ENCODE measurements at places on chromosomes 11 and 22. TPM values are rescaled to one million over a fixed set of nuclear protein-coding genes. Genes with fewer than 3 reads are reported as not detected.

- no peak for DNase-seq
- no peaks in the 10 kb centered on the region for H3K27me3 ChIP-seq
- no peaks in the 10 kb centered on the region for H3K36me3 ChIP-seq
- H3K4me3 ChIP-seq: no peak overlapping the region
- no peaks in the 10 kb centered on the region for H3K4me1 ChIP-seq
These were observed 5.3 kb downstream of the UBQLN3 start for GRCh38 chr11:5504403-5504921.

- H3K36me3 ChIP-seq: peaks cover 4% of the 10 kb centered on the region
- no peaks in the 10 kb centered on the region for H3K27me3 ChIP-seq
- no peak overlapping the region for H3K27ac ChIP-seq
- DNase-seq: no peak
- peaks cover 17% of the 10 kb centered on the region for H3K4me1 ChIP-seq
- no peak overlapping the region for H3K4me3 ChIP-seq
These were observed 8.0 kb downstream of the RAB6A start for GRCh38 chr11:73752903-73753302.

- 0 out of 2 replicates have a peak, but pooled peaks cover 1% of the 10 kb centered on the region for H3K36me3 ChIP-seq
- H3K4me3 ChIP-seq: no peak overlapping the region
- H3K4me1 ChIP-seq: no peaks in the 10 kb centered on the region
- DNase-seq: no peak
- H3K27me3 ChIP-seq: no peaks in the 10 kb centered on the region
These were observed 8.1 kb upstream of the PLAAT3 start for GRCh38 chr11:63622323-63622722.

CHRDL2 gene
- not detected for total RNA-seq

GRCh38 chr11:110174645-110175310 lies 81.6 kb downstream of the ZC3H12C start:
- no peak overlapping the region for H3K27ac ChIP-seq
- H3K4me1 ChIP-seq: no peaks in the 10 kb centered on the region
- H3K27me3 ChIP-seq: peaks cover 2% of the 10 kb centered on the region
- H3K36me3 ChIP-seq: no peaks in the 10 kb centered on the region
- no peak overlapping the region for H3K4me3 ChIP-seq
- no peak for DNase-seq

LINC01488 gene
- total RNA-seq: not detected

GRCh38 chr22:40334060-40334459 lies 12.2 kb upstream of the ADSL start:
- H3K27ac ChIP-seq: peak overlapping the region; percentile 81
- peaks cover 10% of the 10 kb centered on the region for H3K36me3 ChIP-seq
- peak overlapping the region; percentile 5 for H3K4me3 ChIP-seq

OR4D5 gene
- not detected for total RNA-seq

GRCh38 chr22:44497218-44497904 lies 672 bp downstream of the RTL6 start:
- no peaks in the 10 kb centered on the region for H3K27me3 ChIP-seq
- no peaks in the 10 kb centered on the region for H3K36me3 ChIP-seq
- DNase-seq: no peak
- no peak overlapping the region for H3K27ac ChIP-seq

DNA sequence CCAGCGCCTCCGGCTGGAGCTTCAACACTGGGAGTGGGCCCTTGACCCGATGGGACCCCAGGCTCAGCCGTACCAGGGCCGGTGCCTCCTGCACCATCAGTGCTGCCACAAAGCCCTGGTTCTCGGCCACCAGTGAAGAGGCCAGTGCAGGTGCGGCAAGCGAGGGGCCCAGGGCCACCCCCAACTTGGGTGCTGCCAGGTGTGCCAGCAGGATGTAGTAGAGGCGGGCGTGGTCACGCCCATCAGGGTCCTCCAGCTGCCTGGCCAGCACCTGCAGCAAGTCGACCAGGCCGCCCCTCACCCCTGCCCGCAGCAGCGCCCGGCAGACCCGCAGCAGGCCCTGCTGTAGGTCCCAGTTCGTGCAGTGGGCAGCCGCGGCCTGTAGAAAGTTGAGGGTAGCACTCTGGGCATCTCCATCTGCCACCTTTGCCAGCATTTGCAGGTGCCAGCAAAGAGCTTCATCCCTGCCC lies 2.3 kb downstream of the AP5B1 start:
- DNase-seq: no peak
- no peak overlapping the region for H3K27ac ChIP-seq
- no peak overlapping the region for H3K4me3 ChIP-seq
- H3K27me3 ChIP-seq: no peaks in the 10 kb centered on the region
- peaks cover 3% of the 10 kb centered on the region for H3K36me3 ChIP-seq

GRCh38 chr22:50444663-50445062 lies 30.2 kb downstream of the SBF1 start:
- DNase-seq: peak; percentile 49
- peaks cover 7% of the 10 kb centered on the region for H3K36me3 ChIP-seq
- peaks cover 12% of the 10 kb centered on the region for H3K4me1 ChIP-seq
- H3K27ac ChIP-seq: no peak overlapping the region

DNA sequence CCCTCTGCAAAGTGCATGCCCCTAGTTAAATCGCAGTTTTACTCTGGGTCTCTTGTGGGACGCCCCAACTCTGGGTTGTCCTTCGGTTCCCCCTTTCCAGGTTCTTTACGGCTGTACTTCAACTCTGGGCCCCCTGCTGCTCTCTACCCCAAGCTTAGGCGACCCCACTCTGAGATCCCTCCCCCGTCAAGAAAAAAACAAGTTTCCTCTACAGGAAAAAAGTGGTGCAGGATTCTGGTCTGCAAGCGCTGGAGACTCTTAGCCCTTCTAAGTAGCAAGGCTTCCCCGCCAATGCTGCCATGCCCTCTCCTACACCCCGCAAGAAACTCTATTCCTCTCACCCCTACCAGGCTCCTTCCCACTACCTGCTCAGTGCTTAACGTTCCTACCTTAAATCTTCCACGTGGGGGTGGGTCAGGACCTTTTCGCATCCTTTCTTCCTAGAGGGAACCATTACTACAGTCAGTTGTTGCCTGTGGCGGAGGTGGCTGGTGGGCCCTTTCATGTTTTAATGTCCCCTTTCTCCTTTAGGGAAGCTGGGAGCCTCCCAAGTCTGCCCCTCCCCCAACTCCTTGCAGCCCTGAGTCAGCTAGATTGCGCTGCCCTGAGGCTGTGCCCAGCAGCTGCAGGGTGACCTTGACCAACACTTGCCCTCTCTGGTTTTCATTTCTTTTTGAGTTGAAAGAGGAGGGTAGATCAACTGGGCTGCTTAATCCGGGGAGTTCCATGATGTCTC lies 1.4 kb downstream of the NEFH start:
- H3K4me1 ChIP-seq: peaks cover 11% of the 10 kb centered on the region
- no peaks in the 10 kb centered on the region for H3K36me3 ChIP-seq
- no peak overlapping the region for H3K27ac ChIP-seq

P2RY6 gene
- not detected for total RNA-seq

DNA sequence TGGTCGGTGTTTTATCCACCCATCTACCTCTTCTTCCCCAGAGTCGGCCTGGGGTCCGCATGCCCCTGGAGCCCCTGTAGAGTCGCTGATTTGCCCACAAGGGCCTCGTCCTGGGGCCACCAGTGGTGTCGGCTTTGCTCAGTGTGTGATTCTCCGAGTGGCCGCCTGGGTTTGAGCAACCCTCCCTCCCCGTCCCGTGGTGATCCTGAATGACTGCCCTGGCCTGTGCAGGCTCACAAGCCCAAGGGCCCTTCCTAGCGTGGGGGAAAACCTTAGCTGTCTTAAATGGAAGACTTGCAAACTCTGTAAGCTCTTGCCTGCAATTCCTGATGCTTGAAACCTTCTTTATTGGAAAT lies 128.3 kb downstream of the OSBP2 start:
- no peak overlapping the region for H3K27ac ChIP-seq
- DNase-seq: no peak
- no peaks in the 10 kb centered on the region for H3K27me3 ChIP-seq
- no peaks in the 10 kb centered on the region for H3K4me1 ChIP-seq
